Transverse colon (tissue), 4 donors: ENCODE measurements at places on chromosomes 5 and 9.

DNA sequence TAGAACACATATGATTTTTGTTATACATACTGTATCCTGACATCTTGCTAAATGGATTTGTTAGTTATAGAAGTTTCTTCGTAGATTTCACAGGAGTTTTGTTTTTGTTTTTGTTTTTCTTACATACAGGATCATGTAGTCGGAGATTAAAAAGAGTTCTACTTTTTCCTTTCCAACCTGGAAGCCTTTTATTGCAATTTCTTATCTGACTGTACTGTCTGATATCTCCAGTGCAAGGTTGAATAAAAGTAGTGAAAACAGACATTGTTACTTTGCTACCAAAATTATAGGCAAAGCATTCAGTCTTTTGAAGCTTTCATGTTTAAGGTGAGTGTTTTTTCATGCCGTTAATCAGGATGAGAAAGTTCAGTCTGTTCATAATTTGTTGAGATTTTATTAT is 117.4 kb upstream of the PRSS3 start:
- DNase-seq, result no peak

DNA sequence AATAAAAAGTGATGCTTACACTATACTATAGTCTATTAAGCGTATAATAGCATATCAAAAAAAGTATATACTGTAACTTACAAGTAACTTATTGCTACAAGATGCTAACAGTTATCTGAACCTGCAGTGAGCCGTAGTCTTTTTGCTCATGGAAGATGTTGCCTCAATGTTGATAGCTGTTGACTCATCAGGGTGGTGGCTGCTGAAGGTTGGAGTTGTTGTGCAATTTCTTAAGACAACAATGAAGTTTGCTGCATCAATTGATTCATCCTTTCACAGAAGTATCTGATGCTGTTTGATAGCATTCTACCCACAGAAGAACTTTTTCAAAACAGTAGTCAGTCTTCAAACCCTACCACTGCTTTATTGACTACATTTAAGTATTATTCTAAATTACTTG is 7.8 kb upstream of the C9orf40 start:
- no peak for DNase-seq

GRCh38 chr5:168721002-168721753 is 142.0 kb upstream of the PANK3 start:
- DNase-seq, result no peak

DNA sequence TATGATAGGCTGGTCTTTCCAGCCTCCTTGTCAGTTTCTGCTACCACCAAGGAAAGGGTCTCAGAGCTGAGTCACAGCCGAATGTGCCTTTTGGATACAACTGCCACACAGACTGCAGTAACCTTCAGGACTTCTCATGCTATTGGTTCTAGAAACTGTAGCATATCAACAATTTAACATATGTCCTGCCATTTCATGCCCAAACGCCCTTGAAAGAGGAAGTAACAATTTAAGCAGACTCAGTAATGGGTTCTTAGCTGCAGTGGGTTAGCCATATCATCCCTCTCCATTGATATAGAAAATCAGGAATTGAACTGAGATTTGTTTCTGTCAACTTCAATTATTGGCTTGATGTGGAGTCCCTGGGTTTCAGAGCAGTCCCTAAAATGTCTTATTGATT is 4.1 kb upstream of the CLK4 start:
- DNase-seq, result no peak

- DNase-seq, result no peak
These were observed 20.9 kb downstream of the PCSK5 start for GRCh38 chr9:75911390-75911789.

GRCh38 chr9:35002623-35003022 is 13.1 kb downstream of the DNAJB5 start:
- no peak for DNase-seq

GRCh38 chr9:79428422-79428821 is 143.3 kb upstream of the TLE4 start:
- DNase-seq, result no peak

DNA sequence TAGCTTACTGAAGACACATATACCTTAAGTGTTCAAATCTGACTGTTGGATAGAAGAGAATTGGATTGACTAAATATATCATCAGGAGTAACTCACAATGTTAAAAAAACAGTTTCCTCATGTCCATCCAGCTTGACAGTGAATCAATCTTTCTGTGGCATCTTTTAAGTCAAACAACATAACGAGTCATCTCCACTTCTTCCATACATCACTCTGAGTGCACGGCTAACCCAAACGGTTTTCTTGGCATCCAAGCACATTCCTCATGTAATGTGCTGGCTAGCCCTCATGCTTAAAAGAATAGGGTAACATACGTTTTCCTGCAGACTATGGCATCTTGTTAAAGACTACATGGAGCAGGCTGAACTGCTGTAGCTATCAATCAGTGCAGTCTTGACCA is 291.5 kb upstream of the TRPC7 start:
- DNase-seq, result no peak

- no peak for DNase-seq
These were observed 102.8 kb downstream of the ANKH start for GRCh38 chr5:14768508-14769365.

GRCh38 chr5:17275289-17276158 is 58.1 kb downstream of the BASP1 start:
- DNase-seq, result no peak

GRCh38 chr9:127942216-127943010 is 4.8 kb upstream of the DPM2 start:
- peak; percentile 63 for DNase-seq

DNA sequence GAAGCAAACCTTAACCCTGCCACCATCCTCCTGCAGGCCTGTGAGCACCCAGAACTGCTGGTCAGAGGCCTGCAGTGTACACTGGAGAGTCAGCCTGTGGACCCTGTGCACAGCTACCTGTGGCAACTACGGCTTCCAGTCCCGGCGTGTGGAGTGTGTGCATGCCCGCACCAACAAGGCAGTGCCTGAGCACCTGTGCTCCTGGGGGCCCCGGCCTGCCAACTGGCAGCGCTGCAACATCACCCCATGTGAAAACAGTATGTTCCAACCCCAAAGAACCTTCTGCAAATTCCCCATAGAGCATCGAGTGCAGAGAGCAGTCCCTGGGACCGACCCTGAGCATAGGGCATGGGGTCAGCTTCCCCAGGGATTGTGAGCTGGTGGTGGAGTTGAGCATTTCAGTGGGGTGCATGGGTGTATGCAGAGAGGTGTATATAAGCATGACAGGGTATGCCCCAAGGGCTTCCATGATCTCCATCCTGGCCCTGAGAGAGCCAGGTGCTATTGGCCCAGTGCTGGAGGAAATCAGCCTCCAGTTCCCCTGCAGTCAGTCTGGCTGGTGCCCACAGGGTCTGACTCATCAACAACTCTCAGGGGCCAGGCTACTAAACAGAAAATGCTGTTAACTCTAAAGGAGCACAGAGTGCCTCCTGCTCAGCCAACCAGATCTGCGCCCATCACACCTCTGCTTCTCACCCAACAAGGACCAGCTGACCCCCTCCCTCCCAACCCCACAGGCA is 126.2 kb downstream of the SAXO1 start:
- no peak for DNase-seq

DNA sequence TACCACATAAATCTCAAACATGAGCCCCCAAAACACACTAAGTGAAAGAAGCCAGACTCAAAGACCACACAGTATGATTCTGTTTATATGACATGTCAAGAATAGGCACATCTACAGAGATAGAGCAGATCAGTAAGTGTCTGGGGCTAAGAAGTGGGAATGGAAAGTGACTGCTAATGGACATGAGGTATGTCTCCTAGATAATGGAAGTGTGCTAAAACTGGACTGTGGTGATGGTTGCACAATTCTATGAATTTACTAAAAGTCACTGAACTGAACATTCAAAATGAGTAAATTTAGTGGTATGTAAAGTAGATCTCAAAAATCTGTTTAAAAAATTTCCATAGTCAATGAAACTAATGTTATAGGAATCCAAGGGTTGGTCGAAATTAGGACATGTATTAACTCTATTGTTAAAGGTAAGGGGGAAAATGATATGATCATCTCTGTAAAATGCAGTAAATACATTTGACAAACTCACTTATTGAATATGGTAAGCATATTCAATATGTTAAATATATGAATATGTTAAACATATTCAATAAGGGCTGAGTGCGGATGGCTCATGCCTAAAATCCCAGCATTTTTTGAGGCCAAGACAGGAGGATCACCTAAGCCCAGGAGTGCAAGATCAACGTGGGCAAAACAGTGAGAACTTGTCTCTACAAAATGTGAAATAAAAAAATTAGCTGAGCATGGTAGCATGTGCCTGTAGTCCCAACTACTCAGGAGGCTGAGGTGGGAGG is 51.7 kb downstream of the NUP155 start:
- DNase-seq, result no peak

DNA sequence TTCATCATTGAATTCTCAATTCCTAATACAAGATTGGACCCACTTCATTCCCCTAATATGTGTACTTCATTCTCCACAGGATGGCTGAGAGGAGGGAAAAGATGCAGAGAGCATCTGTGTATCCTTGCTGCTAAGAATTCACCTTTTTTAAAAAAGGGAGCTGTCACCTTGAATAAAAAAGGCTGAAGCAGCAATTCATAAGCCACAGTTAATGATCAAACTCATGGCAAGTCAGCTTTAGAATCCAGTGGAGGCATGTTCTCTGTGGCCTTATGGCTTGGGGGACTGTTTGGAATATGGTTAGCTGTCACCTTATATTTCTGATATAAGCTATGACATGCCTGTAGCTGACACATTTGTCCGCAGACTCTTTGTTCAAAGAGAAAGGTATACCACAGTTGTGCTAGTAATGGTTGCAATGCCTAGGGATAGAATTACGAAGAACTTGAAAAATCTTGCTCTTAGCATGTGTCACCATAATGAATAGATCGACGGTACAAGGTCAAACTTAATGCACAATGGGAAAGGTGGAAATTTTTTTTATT is 256.8 kb upstream of the TNC start:
- DNase-seq, result no peak

DNA sequence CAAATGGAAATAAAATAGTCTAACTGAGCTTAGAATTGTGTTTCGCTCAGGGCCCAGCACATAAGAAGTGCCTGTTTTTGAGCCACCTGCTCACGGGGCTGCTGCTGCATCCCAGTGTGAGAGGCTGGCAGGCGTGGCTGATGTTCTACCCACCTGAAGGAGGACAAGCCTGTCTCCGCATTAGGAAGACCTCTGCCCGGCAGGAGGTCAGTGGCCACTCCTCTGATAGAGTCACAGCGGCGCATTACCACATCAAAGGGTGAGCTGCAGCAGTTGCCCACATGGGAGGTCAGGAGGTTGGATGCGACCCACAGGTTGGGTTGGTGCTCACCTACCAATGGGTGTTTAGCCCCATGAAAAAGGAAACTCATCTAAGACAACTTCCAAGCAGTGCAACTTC is 3.7 kb upstream of the SLC6A7 start:
- DNase-seq, result no peak

DNA sequence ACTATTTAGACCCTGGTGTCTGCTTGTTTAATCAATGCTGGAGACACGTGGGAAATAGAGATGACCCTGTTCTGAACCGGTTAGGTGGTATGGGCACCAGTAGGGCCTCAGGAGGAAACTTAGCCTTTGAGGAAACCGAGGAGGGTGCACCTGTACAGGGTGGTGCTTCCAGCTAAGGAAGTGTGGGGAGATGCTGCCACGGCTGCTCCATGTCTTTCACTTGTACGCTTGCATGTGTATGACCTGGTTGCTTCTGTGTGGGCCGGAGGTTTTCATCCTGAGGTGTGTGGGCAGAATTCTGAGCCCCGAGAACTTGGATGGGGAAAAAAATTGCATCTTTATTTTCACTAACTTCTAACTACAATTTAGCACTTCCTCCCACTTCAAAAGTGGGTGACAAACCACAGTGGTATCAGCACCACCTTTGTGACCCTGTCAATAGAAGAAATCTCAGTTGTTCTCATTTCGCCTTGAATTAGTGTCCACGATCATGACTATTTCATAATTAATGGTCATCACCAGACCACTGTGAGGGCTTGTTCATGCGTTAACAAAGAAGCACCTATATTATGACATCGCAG is 99.8 kb upstream of the SPATA31C2 start:
- DNase-seq, result no peak

DNA sequence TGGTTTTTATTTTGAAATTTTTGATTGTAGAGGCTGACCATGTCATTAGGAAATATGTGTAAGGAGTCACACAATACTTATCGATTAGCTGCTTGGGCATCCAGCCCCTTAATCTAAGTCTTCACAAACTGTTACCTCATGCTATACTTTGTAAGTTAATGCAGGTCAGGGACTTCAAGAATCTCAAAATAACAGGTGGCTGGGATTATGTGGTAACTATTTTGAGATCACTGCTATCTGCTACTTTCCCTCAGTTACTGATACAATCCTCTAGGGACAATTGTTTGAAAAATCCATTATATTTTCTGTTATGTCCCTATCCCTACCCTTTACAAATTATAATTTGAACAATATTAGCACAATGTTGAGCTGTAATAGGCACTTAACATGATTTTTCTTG is 21.7 kb downstream of the FTMT start:
- DNase-seq, result no peak

DNA sequence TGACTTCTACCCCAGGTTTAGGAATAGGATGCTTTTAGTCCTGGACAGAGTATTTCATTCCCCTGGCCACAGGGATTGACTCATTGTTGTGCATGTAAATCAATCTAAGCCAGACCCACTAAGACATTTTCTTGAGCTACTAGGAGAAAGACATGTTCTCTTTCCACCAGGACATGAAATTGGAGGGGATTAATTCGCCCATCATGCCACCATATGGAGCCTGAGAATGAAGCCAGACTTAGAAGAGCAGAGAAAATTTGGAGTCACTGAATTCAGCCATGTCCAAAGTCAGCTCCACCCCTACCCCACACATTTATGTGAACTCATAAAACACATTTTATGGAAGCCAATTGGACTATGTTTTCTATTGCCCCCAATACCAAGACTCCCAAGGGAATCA is 322.5 kb downstream of the NFIB start:
- DNase-seq, result no peak

- no peak for DNase-seq
These were observed 499.2 kb downstream of the BNC2 start for GRCh38 chr9:16371306-16371705.

GRCh38 chr9:132048201-132048600 is 31.5 kb downstream of the MED27 start:
- DNase-seq, result no peak

GRCh38 chr5:102589661-102590060 is 90.9 kb upstream of the SLCO6A1 start:
- DNase-seq, result no peak

GRCh38 chr5:116394186-116394867 is 180.3 kb downstream of the SEMA6A start:
- no peak for DNase-seq

- no peak for DNase-seq
These were observed 132.7 kb upstream of the POU5F2 start for GRCh38 chr5:93874080-93874479.

GRCh38 chr9:7177383-7177782 is 419.6 kb downstream of the KDM4C start:
- no peak for DNase-seq

DNA sequence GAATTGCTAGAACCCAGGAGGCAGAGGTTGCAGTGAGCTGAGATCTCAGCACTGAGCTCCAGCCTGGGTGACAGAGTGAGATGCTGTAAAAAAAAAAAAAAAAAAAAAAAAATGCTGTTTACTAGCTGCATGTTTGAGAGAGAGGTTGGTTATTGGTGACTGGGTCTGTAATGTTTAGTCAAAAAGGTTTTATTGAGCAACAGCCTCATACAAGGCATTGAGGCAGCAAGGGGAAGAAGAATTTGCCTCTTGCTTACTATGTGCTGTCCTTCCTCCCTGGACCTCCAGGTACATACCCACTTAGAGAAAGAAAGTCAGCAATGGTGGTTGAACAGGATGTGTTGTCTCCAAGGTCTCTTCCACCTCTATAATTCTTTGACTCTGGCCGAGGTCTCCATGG is 140.7 kb upstream of the SPRY4 start:
- no peak for DNase-seq

GRCh38 chr5:60687927-60688720 is 11.8 kb downstream of the DEPDC1B start:
- DNase-seq, result no peak
